Natural killer cell treated with Interleukin-12 subunit alpha and Interleukin-12 subunit beta and Interleukin-15 and Interleukin-18, amount 100 ng/mL, for 72 hours (primary cell): ENCODE measurements at places on chromosomes 16 and 17. TPM values are rescaled to one million over a fixed set of nuclear protein-coding genes. Genes with fewer than 3 reads are reported as not detected.

Gene SLC16A11
- 1.2 TPM for total RNA-seq

DNA sequence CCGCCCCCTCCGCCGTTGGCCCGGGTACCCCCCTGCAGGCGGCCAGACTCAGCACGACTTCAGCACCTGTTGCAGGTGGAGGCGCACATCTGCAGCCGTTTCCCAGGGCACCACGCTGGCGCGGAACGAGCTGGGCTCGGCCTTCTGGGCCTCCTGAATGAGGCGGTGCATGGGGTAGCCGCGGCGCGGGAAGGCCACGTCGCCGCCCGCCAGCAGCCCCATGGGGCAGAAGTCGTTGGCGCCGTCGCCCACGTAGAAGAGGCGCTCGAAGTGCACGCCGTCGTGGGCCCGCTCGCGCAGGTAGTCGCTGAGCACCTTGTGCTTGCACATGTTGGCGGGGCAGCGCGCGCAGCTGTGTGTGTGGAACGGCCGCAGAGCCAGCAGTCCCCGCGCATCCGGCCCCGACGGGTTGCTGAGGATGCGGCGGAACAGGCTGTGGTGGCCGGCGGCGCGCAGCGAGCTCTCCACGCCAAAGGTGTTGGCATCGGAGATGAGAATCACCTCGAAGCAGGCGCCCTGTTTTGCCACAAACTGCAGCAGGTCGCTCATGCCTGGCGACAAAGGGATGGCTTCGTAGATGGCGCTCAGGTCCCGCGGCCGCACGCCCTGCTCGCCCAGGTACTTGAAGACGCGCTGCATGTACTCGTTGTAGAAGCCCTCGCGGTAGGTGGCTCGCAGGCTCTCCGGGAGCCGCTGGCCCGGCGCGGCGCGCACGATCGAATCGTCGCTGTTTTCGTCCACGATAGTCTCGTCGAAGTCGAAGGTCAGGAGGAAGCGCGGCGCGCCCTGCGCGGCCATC is 6.2 kb downstream of the PHOSPHO1 start:
- DNase-seq = peak; percentile 71

GRCh38 chr17:67127925-67128324 is 83.6 kb downstream of the CACNG1 start:
- no peak for DNase-seq

DNA sequence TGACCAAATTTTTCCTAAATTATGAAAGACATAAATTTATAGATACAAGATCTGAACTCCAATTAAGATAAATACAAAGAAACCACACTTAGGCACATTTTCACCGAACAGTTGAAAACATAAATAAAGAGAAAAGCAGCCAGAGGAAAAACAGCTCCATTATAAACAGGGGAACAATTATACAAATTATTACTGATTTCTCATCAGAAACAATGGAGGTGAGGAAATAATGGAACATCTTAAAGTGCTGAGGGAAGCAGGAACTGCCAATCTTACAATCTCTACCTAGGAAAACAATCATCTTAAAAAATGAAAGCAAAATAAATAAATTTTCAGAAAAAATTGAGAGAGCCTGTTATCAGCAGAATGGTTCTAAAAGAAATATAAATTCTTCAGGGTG is 234.4 kb upstream of the PMFBP1 start:
- no peak for DNase-seq

Gene KCNAB3
- 14.6 TPM for total RNA-seq

DNA sequence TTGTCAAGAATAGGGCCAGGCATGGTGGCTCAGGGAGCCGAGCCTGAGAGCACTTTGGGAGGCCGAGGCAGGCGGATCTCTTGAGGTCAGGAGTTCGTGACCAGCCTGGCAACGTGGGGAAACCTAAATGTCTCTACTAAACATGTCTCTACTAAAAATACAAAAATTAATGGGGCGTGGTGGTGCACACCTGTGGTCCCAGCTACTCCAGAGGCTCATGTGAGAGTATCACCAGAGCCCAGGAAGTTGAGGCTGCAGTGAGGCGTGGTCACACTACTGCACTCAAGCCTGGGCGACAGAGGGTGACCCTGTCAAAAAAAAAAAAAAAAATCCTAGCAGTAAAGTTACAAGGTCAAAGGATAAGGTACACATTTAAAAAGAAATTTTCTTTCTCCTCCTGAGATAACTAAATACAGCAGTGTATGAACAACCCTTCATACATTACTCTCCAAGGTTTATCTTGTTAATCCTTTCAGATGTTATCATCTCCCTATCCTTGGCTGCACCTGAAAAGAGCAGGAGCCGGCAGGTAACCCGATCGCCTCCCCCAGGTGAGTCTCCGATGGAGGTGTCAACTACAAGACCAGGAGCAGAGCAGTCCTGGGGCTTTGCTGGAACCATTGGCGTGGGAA is 122.3 kb downstream of the GOSR1 start:
- DNase-seq = no peak

- no peak for DNase-seq
Observed at GRCh38 chr17:73420897-73421296, 109.1 kb upstream of the CDC42EP4 start.

- DNase-seq = no peak
Observed at GRCh38 chr17:13917634-13918033, 151.7 kb upstream of the COX10 start.

- DNase-seq = no peak
Observed at GRCh38 chr17:62093188-62094155, 28.4 kb upstream of the MED13 start.
